Thyroid gland (tissue), 4 donors: ENCODE measurements at places on chromosomes 11 and 22.
A peak's percentile ranks its signal among the peaks of the same experiment; 100 is the strongest.

DNA sequence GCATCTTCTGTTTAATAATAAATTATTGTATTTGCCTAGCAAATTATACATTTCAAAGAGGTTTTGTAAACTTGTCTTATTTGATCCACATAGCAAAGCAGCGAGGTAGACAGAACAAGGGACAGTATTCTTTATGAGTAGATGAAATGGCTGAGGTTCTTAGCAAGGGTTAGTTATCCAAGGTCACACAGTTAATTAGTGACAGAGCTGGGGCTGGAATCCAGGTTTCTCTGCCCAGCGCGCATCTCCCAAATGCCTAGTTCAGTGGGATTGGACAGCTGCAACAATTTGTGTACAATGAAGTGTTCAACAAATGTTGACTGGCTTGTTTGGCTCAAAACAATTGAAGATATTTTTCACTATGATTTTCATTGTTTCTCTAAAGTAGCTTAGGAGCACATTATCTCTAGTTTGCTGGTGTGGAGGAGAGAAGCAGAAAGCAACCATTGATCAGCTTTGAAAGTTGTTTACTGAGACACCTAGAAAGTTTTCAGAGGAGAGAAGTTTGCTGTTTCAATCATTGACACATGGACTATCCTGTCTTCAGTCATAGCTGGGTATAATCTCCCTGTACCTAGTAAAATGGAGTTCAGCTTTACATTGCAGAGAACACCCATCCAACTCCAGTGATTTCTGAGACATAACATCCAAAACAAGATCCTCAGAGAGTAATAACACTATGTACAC lies 270.6 kb downstream of the FAT3 start:
- DNase-seq = no peak

- DNase-seq = peak; percentile 85
Observed at GRCh38 chr11:10450462-10451425, 4.3 kb upstream of the AMPD3 start.

DNA sequence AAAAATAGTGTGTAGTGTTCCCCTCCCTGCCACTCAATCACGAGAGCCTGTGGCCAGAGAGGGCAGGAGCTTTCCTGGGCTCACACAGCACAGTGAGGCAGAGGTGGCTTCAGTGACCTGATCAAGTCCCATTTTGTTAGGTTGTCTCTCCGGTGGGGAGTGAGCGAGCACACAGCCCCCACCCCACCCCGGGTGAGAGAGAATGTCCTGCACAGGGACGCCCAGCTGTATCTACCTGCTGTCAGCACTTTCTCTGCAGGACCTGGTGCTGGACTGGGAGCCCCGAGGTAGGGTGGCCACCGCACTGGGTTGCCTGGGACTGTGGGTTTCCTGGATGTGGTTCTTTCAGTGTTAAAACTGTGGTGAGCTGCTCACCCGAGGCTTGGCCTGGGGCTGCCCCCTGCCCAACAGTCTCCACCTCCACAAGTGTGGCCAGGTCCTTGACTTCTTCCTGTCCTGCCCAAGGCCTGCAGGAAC lies 6.1 kb downstream of the CAPN5 start:
- no peak for DNase-seq

DNA sequence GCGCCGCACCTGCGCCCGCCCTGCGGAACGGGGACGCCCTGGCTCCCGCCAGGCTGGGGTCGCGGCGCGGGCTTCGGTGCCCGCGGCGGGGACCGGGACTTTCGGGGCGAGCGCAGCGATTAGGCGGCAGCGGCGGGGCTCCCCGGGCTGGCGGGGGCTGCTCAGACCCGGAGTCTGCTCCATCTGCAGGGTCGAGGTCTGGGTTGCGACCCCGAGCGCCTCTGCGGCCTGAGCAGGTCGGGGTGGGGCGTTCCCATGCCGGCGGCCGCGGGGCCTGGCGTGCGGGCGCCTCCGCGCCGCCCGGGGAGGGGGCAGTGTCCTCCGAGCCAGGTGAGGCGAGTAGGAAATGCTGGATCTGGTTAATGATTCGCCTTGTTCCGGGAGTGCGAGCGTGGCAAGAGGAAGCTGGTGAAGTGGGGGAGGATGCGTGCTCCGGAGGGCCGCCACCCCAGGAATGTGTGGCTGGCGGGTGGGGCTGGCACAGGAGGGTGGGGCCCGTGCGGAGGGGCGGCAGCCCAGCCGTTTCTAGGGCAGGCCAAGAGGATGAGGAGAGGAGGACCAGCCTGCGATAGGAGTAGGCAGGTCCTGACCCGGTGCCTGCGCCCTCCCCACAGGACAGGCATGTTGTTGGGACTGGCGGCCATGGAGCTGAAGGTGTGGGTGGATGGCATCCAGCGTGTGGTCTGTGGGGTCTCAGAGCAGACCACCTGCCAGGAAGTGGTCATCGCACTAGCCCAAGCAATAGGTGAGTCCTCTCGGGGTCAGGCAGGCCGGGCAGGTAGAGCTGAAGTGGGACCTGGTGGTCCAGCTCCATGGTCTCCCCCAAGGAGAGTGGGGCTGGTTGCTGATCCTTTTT lies 606 bp downstream of the RASSF7 start:
- peak; percentile 52 for DNase-seq

- no peak for DNase-seq
Observed at GRCh38 chr22:17873116-17873515, 98.8 kb upstream of the BID start.

GRCh38 chr22:50303848-50304527 lies 3.5 kb downstream of the PLXNB2 start:
- DNase-seq = peak; percentile 83
